NCI-H2029 (cell line): ENCODE measurements at places on chromosomes 3 and 15.

- no peak for DNase-seq
Measured at GRCh38 chr3:189349772-189350171, 178.0 kb downstream of the TPRG1 start.

DNA sequence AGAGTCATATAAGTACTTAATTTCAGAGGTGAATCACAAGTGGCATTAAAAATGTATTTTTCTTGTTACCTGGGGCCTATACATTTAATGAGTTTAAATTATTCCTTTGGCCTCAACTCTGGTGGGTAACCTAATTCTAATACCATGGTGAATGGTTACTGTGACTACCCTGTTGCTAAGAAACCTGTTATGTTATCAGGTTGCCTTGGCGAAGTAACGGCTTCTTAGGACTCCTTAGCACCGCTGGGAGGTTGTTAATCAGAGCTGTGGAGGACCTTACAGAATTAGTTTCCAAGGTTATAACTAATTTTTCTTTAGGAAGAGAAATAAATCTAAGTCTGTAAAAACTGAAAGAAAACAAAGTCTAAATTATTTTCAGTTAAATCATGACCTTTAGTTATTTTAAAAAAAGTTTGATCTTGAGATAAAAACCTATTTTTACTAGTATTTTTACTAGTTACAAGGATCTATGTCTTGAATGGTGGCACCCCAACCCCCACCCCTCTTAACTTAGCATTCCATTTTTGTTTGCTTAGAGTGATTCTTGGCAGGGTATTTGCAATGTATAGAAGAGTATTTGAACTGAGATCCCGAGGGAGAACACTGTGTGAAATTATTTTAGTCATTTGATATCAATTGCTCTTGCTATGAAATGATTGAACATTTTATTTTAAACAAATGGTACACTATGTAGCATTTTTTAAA lies 155.5 kb downstream of the FNDC3B start:
- peak; percentile 82 for DNase-seq

DNA sequence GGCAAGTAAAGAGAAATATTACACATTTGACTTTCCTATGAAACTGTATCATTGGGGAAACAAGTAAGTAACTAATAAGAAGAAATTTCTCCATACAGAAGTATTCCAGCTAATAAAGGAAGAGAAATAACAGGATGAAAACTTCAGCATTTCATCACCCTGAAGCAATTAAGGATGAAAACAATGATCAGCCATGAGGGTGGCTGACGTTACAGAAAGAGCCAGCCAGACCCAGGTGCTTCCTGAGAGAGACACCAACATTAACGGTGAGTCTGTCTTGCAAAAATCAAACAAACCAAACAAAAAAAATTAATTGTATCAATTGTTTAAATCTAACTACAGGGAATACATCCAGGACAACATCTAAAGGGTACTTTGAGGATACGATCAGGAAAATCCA lies 190.0 kb downstream of the ARRDC4 start:
- no peak for DNase-seq

DNA sequence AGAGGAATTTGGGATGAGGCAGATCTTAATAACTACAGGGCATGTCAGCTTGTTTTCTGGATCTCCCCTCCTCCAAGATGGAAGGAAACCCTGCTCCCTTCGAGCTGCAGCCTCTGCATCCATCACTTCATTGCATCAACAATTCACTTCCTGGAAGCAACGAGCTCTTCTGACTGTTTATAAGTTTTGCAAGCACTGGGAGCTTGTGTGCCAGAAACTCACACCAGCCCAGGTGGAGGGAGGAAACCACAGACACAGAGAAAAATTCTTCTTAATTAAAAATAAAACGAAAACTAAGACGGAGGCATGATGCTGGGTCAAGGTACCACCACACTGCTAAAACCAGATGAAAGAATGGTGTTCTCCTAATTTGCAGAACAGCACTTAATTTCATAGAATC lies 10.6 kb downstream of the LRIG1 start:
- no peak for DNase-seq

DNA sequence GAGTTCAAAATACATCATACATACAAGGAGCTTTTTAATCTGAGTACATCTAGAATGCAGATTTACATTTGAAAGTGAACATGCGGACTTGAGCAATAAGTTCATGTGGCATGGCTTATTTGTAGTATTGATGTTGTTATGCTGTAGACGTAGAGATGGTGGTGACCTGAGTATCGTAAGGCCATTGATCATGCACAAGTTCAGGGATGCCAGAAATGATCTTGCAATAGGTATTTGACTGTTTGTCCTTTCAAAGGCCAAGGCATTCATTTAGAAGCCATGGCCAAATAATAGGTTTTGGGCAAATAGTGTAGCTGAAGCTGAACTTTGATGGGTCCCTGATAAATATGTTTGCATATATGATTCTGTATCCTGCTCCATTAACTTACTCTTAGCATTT lies 35.0 kb downstream of the ARNT2 start:
- DNase-seq = no peak

GRCh38 chr15:99014803-99015697 lies 7.5 kb upstream of the PGPEP1L start:
- DNase-seq = peak; percentile 22

GRCh38 chr3:182583545-182583944 lies 209.8 kb upstream of the ATP11B start:
- DNase-seq = no peak

- DNase-seq = no peak
Measured at GRCh38 chr15:71302861-71303410, 187.7 kb downstream of the THSD4 start.
